Stimulated activated memory B cell treated with anti-CD40 and anti-IgM and Interleukin-4, amounts not matched to agents 10 μg/mL and 1 μg/mL and 100 μg/mL, for 72 hours (primary cell): ENCODE measurements at places on chromosomes 13 and 19.

- ATAC-seq = no peak
Measured at GRCh38 chr13:60519496-60519895, 122.5 kb downstream of the TDRD3 start.

GRCh38 chr13:98350746-98351330 lies 173.8 kb upstream of the RNF113B start:
- ATAC-seq = no peak

DNA sequence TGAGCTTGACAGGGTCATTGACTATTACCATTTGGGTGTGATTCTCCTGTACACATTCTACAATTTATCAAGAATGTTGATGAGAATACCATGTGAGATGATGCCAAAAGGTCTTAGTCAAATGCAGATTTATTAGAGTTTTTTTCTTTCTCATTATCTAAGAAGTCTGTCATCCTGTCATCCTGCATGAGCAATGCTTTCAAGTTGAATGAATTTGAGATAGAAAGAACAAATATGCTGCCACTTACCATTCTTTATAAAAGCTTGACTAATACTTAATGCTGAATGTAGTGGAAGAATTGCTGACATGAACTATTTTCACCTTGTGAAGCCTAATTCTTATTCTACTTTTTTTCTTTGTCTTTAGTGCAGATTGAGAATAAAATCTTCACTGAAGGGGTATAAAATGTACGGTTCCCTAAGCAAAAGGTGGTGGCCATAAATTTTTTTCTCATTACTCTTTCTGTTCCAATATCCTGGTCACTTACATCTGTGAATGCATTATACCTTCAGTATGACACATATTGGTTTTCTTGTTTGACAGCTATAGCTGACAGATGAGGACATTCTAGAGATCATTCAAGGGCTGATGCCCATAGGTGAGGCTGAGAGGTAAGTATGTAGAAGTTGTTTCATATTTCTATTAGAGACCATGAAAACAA lies 1434.7 kb downstream of the SLITRK1 start:
- no peak for ATAC-seq

DNA sequence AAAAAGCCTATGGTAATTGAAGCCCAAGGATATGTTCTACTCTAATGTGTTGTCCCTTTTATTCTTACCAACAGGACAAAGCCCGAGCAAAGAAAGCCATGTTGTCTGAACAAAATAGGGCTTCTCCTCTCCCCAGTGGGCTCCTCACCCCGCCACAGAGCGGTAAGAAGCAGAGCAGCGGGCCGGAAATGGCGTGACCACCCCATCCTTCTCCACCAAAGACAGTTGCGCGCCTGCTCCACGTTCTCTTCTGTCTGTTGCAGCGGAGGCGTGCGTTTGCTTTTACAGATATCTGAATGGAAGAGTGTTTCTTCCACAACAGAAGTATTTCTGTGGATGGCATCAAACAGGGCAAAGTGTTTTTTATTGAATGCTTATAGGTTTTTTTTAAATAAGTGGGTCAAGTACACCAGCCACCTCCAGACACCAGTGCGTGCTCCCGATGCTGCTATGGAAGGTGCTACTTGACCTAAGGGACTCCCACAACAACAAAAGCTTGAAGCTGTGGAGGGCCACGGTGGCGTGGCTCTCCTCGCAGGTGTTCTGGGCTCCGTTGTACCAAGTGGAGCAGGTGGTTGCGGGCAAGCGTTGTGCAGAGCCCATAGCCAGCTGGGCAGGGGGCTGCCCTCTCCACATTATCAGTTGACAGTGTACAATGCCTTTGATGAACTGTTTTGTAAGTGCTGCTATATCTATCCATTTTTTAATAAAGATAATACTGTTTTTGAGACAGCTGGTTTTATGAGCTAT lies 12.0 kb downstream of the CCNE1 start:
- no peak for ATAC-seq

DNA sequence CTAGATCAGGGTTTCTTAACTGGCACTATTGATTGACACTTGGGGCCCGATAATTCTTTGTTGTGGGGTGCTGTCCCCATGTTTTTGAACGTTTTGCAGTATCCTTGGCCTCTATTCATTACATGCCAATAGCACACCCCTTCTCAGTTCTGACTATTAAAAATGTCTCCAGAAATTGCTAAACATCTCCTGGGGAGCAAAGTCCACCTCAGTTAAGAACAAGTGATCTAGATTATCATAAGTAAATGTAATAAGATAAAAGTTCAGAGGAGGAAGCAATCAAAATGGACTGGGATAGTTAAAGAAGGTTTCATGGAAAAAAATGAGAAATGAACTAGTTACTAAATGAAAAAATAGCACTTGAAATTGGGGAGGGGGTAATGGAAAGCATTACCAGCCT lies 98.1 kb upstream of the MIR17HG start:
- ATAC-seq = no peak
